ENCODE measurements at places on chromosomes 11 and 22.

GRCh38 chr11:81840380-81840779, 893.3 kb downstream of the FAM181B start:
- no peak for DNase-seq

GRCh38 chr11:79160791-79161403, 279.9 kb downstream of the TENM4 start:
- no peak for DNase-seq

DNA sequence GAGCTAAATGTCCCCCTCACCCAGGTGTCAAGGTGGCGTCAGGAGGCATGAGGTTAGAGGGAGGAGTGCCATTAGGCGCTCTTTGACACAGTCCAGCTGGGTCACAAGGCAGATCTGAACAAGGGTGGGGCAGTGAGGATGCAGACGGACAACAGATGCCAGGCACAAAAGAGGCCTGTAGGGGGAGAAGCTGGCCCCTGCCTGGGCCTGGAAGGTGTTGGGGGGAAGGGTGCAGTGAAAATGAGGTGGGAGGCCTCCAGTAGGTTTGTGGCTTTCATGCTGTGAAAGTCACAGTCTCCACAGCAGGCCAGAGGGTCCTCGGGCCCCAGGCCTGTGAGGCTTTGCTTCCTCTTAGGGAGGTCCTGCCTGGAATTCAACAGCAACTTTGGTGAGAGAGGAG, 85.0 kb upstream of the PLET1 start:
- DNase-seq: no peak

- no peak for DNase-seq
These were observed 1339.2 kb upstream of the TENM4 start for GRCh38 chr11:80779905-80780605.

DNA sequence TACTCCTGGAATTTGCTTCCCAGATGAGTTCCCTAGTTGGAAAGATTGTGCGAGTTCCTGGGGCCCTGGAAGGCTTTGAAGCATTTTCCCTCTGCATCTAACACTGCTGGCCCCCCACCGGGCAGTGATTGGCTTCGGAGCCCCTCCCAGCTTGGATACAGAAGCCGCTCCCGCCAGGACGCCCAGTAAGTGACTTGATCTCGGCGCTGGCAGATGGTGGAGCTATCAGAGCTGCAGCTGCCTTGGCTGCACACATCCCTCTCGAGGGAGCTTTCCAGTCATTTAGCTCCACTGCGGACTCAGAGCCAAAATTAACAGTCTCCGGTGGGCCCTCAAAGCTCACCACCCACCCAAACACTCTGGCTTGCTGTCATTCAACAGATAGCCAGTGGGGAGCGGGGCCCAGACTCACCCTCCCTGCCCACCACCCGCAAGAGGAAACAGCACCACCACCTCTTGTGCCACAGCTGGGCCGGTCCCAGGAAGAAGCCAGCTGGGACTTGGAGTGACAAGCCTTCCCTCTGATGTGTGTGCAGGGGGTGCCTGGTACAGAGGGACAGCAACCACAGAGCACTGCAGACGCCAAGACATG, 162.3 kb downstream of the TRIM29 start:
- DNase-seq: no peak

DNA sequence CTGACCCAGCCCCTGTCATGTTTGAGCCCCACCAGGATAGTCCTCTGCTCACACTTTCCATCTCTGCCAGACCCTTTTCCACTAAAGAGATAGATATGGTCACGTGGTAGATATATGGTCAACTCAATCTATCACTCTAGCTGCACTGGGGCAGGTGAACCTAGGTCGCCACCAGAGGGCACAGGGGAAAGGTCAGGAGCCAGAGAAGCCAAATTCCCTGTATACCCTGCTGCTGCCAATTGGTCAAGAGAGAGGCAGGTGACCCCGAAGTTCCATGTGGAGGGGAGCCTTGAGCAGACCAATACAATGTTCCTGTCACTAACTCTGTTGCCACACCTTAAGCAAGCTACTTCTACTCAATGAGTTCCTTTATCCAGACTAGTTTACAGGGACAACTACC, 101.1 kb upstream of the GALNT18 start:
- no peak for DNase-seq

- DNase-seq: no peak
These were observed 6.4 kb upstream of the ARFGAP3 start for GRCh38 chr22:42863349-42863961.

GRCh38 chr11:38517991-38518390, 1920.0 kb upstream of the RAG2 start:
- DNase-seq: no peak

- DNase-seq: no peak
These were observed 726 bp downstream of the RTN4RL2 start for GRCh38 chr11:57460758-57461749.

DNA sequence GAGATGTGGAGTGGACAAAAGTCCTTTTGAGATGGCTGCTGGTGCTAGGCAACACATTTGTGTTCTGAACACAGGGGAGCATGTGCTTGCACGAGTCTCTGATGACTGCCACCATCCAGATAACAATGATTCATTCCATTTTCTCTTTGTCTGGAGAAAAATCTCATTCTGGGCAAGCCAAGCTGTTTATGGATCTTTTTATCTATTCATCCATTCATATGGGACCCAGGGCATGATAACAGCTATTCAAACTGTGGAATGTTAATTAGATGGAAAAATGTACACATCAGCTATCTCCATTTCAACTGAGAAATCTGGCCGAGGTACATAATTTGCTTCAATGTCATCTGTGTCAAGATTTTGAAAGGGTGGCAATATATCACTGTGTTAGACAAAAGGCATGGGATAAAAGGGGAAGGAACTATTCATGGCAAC, 117.5 kb upstream of the ZBED5 start:
- DNase-seq: no peak

DNA sequence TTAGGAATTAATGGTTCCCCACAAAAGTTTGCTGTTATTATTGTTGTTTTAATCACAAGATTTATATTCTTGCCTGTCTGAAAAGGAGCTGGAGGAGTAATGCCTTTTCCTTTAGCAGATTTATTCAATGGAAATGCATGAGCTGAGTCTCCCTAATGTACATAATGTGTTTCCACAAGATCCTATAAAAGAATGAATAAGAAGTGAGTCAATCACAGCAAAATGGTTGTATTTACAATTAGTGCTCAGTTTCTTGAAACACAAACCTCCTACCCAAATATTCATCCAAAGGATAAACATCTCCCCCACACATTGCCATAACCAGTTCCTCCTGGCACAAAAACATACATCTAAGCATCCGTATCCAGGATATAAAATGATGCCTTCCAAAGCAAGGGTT, 33.3 kb downstream of the ME3 start:
- no peak for DNase-seq

DNA sequence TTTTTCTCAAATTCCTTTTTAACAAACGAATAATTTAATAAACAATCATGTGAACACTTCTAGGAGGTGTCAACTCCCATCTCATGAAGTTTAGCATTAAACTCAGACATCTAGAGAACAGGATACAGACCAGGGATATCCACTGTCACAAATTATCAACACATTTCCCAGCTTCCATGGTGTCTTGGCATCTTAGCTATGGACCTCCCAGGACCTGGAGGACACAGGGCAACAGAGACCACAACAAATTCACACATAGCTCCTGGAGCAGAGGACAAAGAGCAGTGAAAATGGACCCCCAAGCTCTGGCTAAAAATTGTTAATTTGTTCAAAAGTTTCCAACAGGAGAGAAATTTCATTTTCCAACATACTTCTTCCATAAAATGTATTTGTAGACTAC, 102.2 kb downstream of the SGSM3 start:
- no peak for DNase-seq

GRCh38 chr11:26715133-26715532, 6.7 kb downstream of the SLC5A12 start:
- no peak for DNase-seq

DNA sequence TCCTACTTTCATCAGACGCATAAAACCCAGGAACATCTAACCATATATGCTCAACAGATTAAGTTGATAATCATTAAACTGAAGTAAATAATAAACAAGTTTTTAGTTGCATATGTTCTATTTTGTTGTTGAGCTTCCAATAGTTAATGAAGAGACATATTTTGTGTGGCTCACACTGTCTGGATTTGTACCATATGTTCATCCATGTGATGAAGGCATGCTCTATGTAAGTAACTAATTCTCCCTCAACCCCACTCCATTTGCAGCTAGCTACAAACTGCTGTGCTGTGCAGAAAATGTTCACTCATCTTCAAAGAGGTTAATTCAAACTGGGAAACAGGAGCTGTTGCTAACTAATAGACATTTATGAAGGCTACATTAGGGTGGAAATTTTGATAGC, 589.7 kb upstream of the LRRC4C start:
- no peak for DNase-seq

DNA sequence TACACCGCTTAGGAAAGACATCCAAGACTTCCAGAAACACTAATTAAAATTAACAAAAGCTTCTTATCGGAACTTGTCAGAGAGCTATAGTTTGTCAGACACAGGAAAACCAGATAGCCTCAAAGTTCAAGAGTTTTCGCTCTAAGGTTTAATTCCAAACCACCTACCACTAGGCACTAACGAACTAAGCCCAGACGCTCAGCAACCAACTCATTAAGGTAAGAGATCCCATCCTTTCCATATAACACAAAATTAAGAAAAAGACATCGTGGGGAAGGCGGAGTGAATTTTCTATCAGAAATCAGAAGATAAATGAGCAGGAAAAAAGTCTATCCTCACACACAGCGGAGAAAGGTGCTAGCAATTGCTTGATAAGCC, 382 bp downstream of the IMMP1L start:
- no peak for DNase-seq

DNA sequence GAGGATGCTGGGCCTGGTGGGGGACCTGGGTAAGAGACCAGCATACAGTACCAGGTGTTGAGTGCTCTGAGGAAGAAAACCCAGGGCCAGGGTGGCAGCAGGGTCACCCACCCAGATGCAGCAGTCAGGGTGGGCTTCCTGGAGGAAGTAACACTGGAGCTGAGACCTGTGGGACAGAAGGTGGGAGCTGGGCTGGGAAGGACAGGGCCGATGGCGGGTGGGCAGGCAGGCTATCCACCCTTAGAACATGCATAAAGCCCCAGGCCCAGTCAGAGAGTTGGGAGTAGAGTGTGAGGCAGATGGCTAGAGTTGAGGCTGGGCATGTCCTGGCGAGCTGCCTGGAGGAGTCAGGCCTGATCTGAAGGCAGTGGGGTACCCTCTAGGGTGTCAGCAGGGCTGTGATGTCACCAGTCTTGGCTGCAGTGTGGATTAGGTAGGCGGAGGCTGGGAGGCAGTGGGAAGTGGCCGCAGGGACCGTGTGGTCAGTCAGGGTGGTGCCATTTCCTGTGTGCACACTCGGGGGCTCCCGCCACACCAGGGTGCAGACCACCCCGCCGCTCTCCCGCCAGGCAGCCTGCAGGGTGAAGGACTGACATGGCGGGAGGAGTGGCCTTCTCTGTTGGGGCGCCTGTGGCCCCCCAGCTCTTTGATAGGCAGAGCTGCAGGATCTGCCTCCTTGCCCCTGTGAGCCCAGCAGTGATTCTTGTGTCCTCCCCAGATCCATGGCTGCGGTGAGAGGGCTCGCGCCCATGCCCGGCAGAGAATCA, 35.3 kb downstream of the IGHMBP2 start:
- no peak for DNase-seq

DNA sequence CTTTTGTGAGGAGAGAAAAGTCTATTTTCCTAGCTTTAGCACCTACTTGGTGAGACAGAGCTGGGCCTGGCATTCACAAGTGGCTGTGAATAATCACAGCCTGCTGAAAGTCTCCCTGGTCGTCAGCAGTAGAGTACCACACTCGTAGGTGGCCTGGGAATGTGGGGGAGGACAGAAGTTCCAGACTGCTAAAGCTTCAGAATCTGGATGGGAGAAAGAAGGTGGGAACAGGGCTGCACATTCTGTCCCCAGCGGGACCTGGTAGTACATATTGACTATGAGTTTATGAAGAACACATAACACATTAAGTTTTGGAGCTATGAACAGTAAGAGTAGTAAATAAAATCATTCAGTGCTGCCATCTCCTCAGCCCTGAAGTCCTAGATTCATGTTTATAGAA, 19.0 kb upstream of the LIMK2 start:
- no peak for DNase-seq

DNA sequence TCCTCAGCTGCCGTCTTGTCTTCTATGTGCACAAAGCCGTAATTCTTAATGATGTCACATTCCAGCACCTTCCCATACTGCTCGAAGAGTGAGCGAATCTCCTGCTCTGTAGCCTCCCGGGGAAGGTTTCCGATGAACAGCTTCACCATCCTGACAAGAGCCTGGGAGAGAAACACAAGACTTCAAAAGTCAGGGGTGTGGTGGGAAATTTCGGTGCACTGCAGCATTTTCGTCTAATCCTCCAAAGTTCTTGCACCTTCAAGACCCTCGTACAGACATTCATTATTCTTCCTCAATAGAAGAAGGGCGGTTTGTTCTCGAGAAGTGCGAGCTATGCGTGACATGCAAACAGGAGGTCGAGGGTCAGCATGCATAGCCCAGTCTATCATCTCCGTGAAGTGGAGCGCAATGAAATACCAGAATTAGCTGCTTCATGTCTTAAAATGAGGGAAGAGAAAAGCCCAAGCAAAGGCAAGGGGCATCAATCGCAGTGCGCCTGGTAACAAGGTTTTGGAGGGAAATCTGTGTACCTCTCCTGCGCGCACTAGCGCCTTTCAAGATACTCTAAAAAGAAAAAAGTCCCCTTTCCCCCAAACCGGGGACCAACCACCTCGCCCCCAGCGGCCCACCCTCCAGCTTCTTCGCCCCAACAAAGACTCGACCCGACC, 622 bp downstream of the RBM4B start:
- no peak for DNase-seq

DNA sequence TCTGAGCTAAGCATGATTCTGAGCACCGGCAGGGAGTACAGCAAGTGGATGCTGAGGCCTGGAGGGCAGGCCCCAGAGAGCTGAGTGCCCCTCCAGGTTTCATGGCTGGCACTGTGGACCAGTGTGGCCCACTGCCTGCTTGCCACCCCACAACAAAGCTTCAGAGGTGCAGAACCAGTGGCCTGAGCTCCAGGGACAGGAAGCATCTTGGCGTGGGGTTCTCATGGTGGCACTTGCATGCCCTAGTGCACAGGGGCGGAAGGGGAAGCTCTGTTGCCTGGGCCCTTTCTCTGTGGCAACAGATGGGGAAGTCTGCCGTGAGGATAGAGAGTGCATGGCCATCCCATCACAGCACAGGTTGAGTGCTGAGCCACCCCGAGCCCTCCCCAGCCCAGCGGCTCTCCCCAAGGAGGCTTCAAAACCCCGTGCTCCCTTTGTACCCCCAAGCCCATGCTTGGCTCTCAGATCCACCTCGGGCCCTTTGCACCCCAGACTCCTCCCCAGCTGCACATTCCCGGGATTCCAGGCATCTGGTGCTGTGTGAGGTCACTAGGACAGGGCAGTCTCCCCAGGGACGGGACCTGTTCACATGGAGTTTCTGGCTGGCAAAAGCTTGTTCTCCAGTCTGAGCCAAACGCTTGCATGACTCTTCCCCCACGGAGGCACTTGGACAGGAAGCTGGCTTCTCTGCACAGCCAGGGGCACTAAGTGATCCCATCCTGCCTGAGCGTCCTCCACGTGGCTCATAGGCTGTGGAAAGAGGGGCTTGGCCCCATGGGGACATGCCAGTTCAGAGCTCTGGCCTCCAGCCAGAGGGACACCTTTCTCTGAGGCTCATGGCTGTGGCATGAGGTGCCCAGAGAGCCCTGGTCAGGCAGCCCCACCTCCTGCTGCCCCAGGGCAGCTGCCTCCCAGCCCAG, 4.2 kb downstream of the SLC25A1 start:
- DNase-seq: no peak

All from activated naive CD4-positive, alpha-beta T cell (primary cell).